ENCODE measurements at places on chromosomes 5 and 9.

- no peak for DNase-seq
Observed at GRCh38 chr9:17963498-17963897, 384.6 kb downstream of the SH3GL2 start.

- no peak for DNase-seq
Observed at GRCh38 chr9:22211588-22212360, 202.7 kb upstream of the CDKN2B start.

- DNase-seq = no peak
Observed at GRCh38 chr9:121954477-121955140, 138.5 kb downstream of the TTLL11 start.

- DNase-seq = no peak
Observed at GRCh38 chr9:35660966-35661415, 2.9 kb downstream of the CCDC107 start.

DNA sequence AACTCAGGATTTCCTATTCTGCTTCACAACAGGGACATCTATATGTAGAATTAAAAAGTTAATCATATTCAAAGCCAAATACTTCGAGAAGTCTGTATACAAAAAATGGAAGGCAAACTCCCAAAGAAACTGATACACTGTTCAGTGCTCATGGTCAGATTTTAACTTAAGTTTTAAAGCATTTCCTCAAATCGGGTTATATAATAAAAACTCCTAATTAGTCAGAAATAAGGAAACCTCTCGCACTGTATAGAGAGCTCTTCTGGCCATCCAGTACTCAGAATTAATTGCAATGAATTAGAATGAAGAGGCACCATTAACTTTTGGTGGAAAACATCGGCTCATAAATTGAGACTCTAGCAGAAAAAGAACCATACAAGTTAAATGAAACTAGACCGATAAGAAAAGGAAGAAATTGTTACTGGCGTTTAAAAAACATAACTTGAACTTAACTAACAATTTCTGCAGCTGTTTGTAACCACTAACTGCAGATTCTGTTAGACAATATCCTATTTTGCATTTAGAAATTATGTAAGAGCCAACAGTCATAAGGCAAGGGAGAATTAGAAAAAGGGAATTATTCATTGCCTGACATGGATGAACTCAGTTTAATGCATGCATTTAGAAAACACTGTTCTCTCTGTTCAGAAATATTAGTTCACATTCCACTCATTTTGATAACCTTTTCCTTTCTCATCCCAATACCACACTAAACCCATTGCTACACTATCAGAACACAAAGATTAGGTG, 96.6 kb downstream of the FNBP1 start:
- no peak for DNase-seq
